Progenitor cell of endocrine pancreas (in vitro differentiated cells): ENCODE measurements at places on chromosomes 2 and 18. TPM values are rescaled to one million over a fixed set of nuclear protein-coding genes. Genes with fewer than 3 reads are reported as not detected.

GRCh38 chr18:70332694-70333093 lies 43.8 kb downstream of the SOCS6 start:
- no peak for DNase-seq

DNA sequence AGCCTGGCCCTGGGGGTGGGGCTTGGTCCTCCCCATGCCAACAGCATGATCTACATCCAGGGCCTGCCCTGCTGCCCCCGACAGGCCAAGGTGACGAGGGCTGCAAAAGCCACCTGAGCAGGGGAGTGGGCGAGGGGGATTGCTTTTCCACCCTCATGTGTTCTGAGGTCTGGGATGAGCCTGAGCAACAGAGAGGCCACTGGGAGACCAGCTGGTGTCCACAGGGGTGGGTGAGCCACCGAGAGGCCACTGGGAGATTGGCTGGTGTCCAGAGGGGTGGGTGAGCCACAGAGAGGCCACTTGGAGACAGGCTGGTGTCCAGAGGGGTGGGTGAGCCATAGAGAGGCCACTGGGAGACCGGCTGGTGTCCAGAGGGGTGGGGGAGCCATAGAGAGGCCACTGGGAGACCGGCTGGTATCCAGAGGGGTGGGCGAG lies 147.4 kb upstream of the GPC1 start:
- DNase-seq, result no peak

DNA sequence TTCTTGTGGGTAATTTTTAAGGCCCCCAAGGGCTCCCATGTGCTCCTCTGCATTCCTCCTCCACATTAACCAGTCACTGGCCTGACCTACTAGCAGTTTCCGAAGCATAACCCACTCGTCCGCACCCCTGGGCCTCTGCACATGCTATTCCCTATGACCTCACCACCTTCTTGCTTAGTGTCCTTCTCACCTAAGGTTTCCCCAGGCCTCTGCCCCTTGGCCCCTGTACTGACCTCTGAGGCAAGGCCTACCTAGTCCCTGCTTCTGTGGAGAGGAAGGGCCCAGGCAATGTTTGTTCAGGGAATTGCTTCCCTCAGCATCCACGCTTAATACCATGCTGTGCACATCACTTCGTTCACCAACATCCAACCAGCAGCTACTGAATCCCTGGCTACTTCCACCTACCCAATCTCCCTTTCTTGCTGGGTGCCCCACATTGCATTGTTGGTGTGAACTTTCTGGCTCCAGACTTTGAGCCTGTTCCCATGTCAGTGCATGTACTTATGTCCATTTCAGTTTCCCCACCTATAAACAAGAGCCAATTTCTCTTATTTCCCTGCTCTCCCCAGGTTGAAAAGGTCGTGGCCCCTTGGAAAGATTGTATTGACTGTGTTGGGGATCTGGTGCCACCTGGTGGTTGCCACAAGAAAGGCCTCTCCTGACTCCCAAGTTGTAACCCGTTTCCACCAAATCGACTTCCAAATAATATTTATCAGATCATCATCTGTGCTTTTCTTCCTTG lies 19.2 kb upstream of the TMEM177 start:
- no peak for DNase-seq

DNA sequence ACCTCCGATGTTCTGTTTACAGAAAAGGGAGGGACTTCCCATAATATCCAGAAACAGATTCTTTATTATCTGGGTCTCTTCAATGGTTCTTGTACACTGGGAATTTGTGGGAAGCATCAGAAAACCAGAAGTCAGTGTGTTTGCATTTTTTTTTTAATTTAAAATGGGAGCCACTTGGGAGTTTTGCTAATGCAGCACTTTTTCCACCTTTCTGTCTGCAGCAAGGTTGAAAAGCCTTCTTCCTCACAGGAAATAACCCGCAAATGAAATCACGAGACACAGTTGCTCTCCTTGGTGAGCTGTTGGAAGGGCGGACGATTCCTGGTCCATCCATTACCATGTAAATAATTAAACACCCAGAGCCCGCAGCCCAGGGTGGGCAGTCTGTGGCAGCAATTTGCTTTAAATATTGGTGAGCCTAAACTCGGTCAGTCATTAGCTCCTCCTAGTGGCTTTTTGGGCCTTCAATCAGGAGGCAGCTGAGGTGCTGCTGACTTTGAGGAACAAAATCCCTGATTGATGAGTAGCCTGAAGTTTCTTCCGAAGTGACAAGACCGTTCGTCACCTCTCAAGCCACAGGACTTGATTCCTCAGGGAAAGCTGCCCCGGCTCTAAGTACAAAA lies 471.5 kb downstream of the EPHA4 start:
- no peak for DNase-seq

GRCh38 chr2:241974851-241975592 lies 105.5 kb downstream of the RTP5 start:
- DNase-seq, result no peak

Gene PARD3B
- total RNA-seq, result 29.7 and 34.4 TPM in 2 replicates

Gene TEKT4
- total RNA-seq, result 0.29 and 0.34 TPM in 2 replicates

DNA sequence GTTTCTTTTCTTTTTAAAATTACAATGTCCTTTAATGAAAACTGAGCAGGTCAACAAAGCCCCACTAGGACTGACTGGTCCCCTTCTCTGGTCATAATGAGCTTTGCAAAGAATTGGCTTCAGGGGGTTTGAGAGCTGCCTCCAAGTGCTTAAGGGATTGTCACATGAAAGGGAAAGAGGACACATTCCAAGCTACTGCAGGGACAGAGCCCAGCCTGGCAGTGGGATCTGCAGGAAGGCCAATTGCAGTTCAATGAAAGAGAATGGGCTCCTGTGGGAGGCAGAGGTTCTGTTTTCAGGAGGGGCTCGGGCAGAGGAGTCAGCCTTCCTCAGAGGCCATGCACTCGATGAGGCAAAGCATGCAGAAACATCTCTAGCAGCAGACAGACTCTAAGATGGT lies 84.1 kb upstream of the ACKR3 start:
- DNase-seq, result no peak

- no peak for DNase-seq
Measured at GRCh38 chr18:23629444-23629946, 33.2 kb downstream of the ANKRD29 start.

DNA sequence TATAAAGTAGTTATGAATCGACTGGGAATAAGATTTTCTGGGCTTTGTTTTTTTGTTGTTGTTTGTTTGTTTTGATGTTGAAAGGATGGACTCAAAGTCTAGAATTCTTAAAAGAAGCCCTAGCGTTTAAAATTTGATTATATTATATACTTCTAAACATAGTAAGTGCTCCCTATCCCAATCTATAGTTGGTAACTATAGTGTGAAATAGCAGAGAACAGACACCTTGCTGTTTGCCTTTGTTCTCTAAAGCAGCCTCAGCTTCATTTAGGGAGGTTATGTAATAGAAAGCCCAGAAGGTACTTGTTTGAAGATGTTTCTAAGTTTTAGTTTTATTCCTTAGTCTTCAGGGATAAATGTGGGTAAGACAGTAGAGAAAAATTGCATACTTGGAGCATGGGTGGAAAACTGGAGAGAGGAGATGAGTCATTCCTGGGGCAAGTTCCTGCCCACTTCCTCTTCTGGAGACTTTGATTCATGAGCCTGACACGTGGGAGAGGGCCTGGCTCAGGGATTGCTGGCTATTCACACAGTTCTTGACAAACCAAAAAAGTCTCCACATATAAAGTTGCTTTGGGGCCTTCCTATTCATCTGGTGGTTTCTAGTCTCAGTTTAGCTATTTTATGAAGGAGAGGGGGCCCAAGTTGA lies 131.9 kb downstream of the MYO1B start:
- no peak for DNase-seq

Gene HK2
- 18.2 and 20.0 TPM in 2 replicates for total RNA-seq

- DNase-seq, result no peak
Measured at GRCh38 chr2:226763320-226763719, 36.3 kb downstream of the IRS1 start.

GRCh38 chr2:222468346-222468745 lies 44.0 kb downstream of the SGPP2 start:
- DNase-seq, result no peak

Gene CDH20
- total RNA-seq, result 0.33 and 0.65 TPM in 2 replicates

Gene CAPN14
- 0.50 and 0.73 TPM in 2 replicates for total RNA-seq

- DNase-seq, result no peak
Measured at GRCh38 chr2:5926871-5927512, 234.8 kb downstream of the SOX11 start.
